Stimulated activated CD4-positive, alpha-beta T cell treated with anti-CD3 and anti-CD28 coated beads, Interleukin-1b, Interleukin-23, amount 100 ng/mL, for 1 hour (primary cell): ENCODE measurements at places on chromosomes 12 and 14.
A peak's percentile ranks its signal among the peaks of the same experiment; 100 is the strongest.

DNA sequence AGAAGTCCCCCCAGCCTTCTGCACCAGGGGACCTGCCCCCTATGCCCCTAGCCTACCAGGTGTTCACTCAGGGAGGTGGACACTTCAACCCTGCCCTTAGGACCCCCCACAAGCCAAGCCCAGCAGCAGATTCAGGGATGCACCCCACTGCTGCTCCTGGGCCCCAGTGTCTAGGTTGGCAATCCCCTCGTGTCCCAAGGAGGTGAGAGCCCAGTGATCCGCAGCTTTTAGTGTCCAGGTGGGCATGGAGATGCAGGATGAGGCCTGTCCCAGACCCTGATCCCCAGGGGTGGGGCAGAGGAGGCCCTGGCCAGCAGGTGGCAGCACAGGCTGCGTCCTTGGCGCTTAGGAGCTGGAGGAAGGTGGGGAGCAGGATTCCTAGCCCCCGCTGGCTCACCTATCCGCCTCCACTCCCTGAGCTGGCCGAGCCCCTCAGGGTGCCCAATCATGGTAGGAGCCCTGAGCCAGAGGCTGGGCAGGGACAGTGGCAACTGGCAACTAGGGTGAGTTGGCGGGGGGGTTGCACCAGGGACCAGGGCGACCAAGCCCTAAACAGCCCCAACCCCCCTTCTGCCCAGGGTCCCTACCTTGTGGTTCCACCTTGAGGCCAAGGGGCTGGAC lies 4.1 kb downstream of the CKB start:
- no peak for DNase-seq

DNA sequence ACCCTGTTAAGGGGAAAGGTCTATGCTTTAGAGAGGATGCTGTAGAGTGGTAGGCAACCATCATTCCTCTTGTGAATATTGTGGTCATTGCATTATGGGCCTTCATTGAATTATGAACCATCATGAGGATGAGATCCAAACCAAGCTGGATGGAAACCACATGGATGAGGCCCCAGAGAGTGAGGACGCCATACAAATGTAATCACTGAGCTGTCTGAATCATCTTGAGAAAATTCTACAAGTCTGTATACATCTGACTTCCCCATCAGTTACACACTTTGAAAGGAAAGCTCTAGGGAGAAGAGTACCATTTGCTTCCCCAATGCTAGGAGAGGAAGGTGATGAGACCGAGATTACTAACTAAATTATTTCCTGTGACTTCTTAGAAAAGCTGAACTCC lies 172.9 kb downstream of the CACNA1C start:
- DNase-seq, result no peak

DNA sequence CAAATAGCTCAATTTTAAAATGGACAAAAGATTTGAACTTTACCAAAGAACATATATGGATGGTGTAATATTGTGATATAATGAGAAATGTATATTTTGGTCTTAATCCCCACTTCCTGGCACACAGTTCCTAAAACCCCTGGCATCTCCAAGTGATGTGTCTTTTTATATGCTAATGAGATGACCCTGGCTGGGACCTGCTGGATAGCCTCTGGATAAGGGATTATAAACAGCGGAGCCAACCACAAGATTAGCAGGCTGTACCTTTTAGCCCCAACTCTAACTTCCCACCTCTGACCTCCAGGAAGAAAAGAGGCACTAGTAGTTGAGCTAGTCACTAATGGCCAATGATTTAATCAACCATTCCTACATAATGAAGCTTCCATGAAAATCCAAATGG lies 130.0 kb downstream of the DPF3 start:
- no peak for DNase-seq

- DNase-seq, result no peak
Observed at GRCh38 chr14:89126461-89126860, 290.6 kb downstream of the FOXN3 start.

DNA sequence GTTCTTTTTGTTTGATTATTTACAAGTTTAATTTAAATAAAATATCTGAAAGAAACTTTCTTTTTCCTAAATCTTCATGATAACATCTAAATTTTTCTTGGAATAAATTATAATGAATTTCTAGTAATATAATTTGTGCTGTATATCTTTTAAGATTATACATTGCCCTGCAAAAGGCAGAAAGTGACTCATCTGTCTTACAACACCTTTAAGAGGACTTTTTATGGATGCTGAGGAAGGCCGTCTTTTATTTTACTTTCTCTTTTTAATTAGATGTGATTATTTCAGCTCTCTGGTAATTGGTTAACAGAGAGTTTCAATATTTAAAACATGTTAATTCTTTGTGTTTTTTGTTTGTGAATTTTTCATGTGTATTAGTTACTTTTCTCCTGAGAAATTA lies 598.4 kb downstream of the RPL10L start:
- no peak for DNase-seq

DNA sequence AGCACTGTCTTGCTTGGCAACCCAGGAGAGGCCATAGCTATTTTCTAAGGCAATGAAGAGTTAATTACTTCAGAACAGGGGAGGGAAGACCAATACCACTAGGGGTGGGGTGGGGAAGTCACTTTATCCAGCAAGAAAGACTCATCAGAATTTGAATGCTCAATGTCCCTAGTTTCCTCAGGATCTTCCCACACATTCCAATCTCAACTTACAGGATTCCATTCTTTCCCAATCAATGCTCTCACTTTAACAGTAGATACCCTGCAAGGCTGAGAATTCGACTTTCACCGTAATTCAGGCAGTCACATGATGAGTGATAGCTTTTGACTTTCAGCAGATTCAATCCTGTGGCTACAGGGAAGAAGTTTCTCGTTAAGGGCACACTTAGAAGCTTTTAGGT lies 526.6 kb upstream of the SEL1L start:
- DNase-seq, result no peak

GRCh38 chr12:6896846-6897435 lies 7.7 kb upstream of the LRRC23 start:
- no peak for DNase-seq

DNA sequence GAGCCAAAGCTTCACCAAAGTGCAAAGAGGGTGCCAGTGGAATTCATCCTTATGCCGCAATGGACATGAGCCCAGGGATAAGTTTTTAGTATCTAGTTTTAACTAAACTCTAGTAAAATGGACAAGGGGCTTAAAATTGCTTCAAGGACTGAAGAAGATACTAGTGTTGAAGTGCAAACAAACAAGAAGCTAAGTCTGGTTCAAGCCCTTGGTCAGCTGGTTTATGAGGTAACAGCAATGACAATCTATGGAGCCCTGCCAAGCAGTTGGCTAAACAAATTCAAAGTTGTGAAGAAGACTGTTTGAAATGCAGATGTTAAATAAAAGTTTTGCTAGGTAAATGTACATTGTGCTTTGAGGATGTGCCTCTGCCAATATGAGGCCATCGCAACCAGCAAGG lies 209.4 kb downstream of the KTN1 start:
- no peak for DNase-seq

DNA sequence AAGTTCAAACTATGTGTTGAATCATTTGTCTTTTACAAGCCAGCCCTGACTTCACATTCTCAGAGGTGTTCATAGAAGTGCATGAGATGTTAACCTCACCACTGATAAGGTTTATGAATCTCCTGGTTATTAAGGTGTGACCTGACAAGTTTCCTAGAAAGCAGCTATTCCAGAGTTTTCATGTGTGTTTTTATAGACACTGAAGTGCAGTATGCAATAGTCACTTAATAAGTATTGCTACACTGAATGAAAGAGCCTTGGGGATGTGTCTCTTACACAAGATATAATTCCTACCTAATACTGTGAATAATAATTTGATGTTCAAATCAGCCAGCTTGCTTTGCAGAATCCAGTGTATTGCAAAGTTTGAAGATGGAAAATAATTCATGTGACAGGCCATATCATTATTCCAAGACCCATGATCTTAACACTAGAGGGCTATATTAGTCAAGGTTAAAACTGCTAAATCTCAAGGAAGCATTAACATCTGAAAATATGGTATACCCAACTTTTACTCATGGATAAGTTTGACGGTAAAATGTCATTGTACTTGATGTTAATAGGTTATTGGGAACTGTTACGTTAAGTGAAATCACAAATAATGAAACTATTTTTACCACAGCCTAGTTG lies 13.0 kb downstream of the SLC25A3 start:
- DNase-seq, result no peak

- DNase-seq, result no peak
Observed at GRCh38 chr12:94269316-94269999, 121.1 kb downstream of the PLXNC1 start.

DNA sequence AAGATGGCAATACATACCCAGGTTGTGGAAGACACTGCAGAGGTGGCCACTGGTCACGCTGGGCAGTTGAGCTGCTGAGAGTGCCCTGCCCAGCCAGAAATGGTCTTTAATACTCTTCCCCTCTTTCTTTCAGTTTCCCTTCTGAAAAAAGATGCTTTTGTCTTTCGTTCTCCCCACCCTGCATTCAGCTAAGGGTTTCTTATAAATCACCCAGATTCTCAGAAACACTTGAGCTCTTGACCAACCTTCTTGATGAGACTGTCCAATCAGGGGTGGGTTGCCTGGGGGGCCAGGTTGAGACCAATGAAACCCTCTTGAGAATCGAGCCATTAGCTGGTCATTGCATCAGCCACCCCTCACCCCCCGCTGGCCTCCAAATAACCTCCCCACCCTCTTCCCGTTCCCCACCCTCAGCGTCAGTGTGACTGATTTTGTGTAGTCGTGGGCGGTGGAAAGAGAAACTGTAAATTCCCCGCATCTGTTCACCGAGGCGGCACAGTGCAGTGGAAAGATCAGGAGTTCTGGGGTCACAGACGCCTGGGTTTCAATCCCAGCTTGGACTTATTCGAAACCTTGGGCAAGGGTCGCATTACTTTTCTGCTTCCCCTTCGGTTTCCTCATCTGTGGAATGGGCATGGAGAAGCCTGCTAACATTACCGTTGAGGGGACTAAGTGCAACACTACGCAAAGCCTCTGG lies 52.3 kb downstream of the SLC25A47 start:
- DNase-seq, result peak; percentile 61

- DNase-seq, result no peak
Observed at GRCh38 chr12:13204428-13204827, 7.9 kb downstream of the EMP1 start.

DNA sequence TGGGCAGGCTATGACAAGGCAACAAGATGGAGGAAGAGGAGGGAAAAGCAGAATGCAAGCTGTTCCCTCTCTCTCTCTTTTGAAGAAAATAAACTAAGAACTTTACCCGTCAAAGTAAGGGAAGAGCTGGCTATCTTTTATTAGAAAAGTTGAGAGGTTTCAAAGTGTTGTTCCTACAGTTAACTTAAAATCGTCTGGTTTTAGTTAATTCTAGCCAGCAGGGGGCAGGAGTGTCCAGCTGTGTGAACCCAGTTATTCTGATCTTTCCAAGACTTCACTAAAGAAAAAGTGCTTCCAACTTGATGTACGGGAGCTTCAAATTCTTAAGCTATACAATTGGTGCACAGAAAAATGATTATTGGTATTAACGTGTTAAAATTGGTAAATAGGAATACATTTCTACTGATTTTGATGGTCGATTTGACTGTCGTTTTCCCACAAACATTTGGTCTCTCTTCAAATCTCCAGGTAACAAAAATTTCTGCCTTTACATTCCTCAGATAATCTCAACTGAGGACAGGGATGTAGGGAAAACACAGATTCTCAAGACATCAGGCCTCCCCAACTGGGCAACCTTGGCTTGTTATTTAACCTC lies 28.4 kb upstream of the MON2 start:
- no peak for DNase-seq

GRCh38 chr12:110935588-110935987 lies 15.2 kb upstream of the MYL2 start:
- DNase-seq, result no peak

DNA sequence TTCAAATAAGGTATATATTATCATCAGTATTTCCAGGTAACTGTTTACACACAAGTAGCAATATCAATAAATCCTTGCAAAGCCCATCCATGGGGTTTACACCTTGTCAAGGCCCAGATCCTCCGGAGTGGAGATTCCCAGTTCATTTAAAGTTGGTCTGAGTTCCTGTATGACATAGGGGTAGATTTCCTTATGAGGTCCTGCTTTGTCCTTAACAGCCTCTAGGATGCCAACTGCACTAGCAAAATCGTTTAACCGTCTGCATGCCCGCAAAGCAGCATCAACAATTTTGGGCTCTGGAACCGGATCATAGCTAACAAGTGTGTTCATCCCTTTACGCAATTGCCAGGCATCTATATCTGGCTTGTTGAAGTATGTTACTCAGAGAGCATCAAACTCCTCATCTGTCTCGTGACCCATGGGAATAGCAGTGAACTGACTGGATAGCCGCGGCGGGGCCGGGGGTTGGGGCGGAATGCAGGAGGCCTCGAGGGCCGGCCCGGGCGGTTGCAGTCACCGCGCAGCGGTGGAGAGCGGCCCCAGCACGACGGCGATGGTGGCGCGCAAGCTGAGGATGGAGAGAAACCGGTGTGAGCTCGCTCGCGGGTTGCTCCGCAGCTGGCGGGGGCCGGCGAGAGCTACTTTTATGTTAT lies 30.6 kb upstream of the FBXO34 start:
- no peak for DNase-seq

DNA sequence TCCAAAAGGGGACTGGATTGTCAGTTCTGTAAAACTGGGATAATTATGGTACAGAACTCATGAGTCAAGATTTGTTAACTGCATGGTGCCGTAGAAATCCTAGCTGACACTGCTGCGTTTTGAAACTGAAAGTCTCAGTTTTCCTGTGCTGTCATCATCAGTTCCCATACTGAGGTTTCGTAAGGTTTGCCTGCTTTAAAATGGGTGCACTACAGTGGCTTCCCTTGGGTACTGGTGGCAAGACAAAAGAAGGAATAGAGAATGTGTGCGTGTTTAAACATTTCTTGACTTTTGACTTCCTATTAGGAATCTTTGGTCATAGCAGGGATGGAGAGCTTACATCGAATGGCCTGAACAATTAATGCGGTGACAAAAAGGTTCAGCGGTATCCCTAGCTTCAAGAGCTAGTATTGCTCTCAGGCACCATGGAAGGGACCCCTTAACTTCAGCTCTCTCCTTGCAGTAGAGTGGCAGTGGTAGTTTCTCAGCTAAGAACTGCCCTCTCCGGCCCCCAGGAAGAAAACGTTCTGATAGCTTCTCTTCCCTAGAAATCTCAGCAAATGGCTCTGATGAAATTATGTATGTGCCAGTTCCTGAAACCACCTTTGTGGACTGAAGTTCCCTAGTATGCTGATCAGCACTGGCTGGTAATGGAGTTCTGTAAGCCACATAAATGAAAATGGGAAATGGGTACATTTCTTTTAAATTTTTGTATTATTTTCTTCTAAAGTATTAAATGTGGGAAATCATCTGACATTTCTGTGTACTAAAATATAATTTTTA lies 28.9 kb downstream of the ANO6 start:
- DNase-seq, result no peak

GRCh38 chr12:131896811-131897270 lies 2.4 kb downstream of the ULK1 start:
- DNase-seq, result no peak

DNA sequence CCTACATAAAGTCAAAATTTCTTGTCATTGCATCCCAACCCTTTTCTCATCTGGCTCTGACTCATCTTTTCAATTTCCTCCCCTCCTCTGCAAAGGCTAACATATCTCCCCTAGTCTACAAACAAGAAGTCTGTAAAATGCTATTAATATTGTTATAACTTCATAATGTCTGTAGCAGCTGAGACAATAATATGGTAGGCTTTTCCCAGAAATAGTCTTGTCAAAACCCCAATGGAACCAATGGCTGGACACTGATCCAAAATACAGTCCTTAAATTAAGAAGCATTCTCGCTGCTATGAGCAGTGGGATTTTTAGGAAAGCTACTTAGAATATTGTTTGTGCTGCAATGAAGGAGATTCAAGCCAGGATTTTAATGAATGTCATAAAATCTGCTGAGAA lies 131.4 kb downstream of the KLHL28 start:
- no peak for DNase-seq

GRCh38 chr12:93857991-93858447 lies 180.8 kb downstream of the CRADD start:
- no peak for DNase-seq
